ENCODE measurements at places on chromosomes 11 and 22. TPM values are rescaled to one million over a fixed set of nuclear protein-coding genes. Genes with fewer than 3 reads are reported as not detected.

GRCh38 chr11:92948116-92948515 is 21.3 kb upstream of the MTNR1B start:
- ATAC-seq = no peak

PHF21B gene
- 10.8 TPM for total RNA-seq

RASL10A gene
- 0.53 TPM for total RNA-seq

PRR5L gene
- 11.4 TPM for total RNA-seq

- ATAC-seq = no peak
Observed at GRCh38 chr22:43428005-43428485, 16.2 kb downstream of the MPPED1 start.

- ATAC-seq = no peak
Observed at GRCh38 chr11:23494981-23495380, 634.7 kb upstream of the CCDC179 start.

GRCh38 chr22:35488513-35488912 is 52.1 kb upstream of the RASD2 start:
- ATAC-seq = no peak

Data from motor neuron (in vitro differentiated cells).